Cardiac septum (tissue), 1 donor: ENCODE measurements at places on chromosomes 2 and 18.

DNA sequence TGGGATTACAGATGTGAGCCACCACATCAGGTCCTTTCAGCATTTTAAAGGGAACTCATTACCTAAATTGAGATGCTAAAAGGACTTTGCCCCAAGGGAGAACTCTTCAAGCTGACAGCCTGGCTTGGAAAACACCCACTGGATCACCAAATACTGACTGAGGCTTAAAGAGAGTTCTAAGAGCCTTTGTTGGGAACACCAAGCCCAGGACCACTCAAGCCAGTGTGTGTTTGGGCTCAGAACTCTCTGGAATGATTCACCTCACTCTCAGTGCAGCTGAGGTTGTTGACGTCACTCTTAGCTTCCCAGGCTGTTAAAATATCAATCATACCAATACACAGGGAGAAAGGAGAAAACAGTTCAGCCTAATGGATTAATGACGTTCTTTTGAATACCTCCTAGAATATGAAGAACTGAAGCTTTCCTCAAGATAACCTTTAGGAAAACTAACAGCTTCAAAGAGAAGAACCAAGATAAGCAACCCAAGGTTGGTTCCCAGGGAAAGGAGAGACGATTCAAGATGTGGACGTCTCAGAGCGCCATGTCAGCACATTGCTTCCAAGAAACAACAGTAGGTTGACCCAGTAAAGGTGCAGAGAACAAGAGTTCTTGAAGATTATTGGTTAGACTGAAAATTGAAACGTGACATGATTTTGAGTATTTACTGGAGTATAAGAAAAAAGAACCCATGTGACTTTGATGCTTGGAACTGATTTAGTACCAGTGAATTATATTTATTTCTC, 48.0 kb upstream of the MGAT4A start:
- no peak for DNase-seq

DNA sequence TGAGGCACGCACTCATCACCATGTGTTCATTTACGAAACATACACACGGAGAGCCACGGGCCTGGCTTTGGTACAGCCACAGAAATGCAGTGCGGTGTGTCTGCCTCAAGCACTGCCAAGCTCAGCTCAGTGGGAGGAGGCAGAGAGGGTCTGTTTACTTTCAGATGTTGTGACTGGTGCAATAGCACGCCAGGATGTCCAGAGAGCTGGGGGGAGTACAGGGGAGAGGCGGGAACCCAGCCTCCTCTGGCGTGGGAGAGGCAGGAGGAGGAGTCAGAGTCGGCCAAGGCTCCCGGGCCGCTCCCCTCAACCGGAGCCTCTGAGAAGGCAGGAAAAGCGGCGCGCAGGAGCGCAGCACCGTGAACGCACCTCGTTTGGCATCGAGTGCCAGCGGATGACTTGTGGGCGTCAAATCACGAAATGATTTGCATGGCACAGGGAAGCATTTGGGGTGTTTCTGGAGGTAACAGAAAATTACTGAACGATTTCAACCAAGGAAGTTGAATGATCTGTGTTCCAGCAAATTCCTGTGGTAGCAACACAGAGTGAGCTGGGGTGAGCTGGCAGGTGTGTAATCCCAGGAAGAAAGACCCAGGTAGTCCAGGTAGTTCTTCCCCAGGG, 143.0 kb downstream of the ZNF516 start:
- DNase-seq, result peak; percentile 79

DNA sequence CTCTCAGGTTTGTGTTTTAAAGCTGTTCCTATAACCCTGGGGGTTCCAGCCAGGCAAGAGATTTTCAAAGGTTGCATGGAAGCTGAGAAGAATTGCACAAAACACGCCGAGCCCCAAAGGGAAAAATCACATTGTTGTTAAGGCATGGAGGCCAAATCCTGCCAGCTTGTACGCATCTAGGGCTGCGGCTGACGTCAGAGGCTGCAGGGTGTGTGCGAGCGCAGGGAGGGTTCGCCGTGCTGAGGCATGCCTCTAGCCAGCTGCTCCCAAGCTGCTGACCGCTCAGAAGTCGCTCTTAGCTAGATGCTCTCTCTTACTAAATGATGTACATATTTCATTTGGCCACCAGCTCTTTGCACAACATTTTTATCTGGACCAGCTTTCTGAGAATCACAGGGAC, 191.8 kb downstream of the LPIN1 start:
- DNase-seq, result no peak

GRCh38 chr18:10045296-10045891, 131.6 kb downstream of the VAPA start:
- DNase-seq, result no peak
